Erythroblast (primary cell): ENCODE measurements at places on chromosomes 2 and 18.

GRCh38 chr2:25570161-25570845, 103.1 kb downstream of the DTNB start:
- DNase-seq = no peak

DNA sequence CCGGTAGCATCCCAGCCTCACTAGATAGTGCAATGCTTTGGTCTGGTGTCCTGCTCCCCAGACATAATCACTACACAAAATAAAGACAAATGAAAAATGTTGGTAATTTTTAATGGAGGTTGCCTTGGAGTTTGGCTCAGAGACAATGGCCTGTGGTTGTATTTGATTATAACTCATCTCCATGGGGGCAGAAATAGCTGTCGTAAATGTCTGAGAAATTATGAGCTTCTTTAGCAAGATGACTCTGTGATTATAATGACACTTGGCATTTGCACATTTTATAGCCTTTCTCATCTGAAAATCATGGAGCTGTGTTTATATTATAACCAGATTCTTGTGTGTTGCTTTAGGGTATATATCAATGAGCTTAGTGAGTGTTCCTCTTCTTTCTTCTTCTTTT, 1779.7 kb upstream of the CELF4 start:
- no peak for DNase-seq

GRCh38 chr2:57460396-57461276, 586.0 kb upstream of the VRK2 start:
- no peak for DNase-seq

DNA sequence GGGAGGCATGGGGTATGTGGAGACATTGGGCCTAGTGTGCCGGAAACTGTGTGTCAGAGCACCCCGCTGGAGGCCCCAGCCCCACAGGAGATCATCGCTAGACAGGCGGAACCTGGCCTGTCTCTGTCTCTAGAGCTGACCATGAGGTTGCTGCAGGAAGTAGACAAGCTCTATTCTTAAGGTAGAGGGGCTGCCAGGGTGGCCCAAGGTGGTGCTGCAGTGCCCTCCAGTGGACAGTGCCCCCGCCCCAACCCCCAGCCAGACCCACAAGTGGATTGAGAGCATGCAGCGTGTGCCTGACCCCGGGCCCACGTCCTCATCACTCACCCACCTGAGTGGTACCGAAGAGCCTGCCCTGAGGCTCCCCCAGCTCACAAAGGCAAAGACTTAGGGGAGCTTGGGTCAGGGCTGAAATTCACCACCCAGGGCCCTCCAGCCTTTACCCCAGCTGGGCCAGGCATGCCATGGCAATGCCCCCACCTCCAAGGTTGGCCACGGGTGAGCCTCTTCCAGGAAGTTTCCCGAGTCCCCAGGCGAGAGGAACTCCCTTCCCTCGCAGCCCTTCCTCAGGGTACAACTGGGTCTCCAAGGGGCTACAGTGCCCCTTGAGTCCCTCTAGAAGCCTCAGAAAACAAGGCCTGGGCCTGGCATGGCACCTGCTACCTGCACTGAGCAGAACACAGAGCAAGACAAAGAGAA, 155.0 kb downstream of the TTC32 start:
- no peak for DNase-seq

GRCh38 chr2:68200157-68200787, 42.6 kb downstream of the PNO1 start:
- DNase-seq = no peak

DNA sequence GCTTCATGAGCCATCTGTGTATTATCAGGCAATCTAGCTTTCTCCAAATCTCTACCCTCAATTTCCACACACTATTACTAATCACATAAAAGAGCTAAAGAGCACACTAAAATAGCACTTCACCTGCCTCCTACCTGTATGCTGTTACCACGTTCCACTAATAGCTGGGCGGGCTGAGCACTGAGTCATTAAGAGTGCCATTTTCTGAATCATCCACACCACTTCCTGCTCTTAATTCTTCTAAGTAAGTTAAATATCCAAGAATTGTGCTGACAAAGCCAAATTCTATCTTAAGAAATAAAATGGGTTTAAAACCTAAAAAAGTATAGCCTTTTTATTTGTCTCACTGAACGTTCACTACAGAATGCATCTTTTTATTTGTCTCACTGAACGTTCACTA, 35.7 kb downstream of the NOL10 start:
- DNase-seq = no peak

DNA sequence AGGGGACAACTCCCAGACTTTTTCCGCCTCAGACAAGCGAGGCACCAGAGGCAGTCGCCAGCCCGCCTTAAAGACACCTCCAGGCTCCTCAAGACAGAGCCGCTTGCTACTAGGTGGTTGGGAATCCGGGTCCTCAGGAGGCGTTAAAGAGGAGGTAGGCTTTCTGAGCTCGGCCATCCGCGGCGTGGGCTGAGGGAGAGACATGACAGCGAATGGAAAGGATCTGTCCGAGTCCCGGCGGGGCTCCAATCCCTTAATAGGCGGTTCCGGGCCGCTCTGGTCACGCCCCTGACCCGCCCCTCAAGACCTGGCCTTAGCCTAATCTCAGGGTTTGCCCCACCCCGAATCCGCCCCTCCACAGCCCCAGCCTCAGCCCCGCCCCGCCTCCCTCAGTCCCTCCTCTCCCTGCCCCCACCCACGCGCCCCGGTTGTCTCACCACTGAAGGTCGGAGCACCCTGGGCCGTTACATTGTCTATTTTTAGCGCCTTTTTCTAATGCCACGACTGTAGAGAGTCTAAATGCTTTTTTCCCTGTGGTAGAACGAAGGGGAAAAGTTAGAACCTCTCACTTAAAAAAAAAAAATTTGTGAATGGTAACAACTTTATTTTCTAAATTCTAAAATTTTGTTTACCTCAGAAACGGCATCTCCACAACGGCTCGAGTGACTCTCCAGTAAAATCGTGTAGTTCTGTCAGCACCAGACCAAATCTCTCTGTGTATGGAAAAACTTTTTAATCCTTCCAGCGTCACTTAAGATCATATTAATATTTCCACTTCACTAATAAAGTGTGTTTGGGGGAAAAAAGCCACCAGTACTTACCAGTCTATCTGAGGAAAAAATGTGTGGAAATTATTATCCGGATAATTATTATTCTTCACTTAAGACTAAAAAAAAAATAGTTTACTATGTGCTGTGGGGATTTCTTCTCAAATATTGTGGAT, at the start of gene RAD51AP2:
Gene RAD51AP2 (minus strand): TSS at position 229 of the 943 bp plus-strand sequence. CDS start 25 bp downstream, at position 204.
- DNase-seq = peak; percentile 89

GRCh38 chr2:200962811-200963123, 693 bp downstream of the ORC2 start:
- peak; percentile 87 for DNase-seq

GRCh38 chr2:170922634-170923494, 6.2 kb upstream of the GORASP2 start:
- no peak for DNase-seq

- DNase-seq = no peak
Observed at GRCh38 chr2:205995260-205995659, 90.7 kb downstream of the INO80D start.

DNA sequence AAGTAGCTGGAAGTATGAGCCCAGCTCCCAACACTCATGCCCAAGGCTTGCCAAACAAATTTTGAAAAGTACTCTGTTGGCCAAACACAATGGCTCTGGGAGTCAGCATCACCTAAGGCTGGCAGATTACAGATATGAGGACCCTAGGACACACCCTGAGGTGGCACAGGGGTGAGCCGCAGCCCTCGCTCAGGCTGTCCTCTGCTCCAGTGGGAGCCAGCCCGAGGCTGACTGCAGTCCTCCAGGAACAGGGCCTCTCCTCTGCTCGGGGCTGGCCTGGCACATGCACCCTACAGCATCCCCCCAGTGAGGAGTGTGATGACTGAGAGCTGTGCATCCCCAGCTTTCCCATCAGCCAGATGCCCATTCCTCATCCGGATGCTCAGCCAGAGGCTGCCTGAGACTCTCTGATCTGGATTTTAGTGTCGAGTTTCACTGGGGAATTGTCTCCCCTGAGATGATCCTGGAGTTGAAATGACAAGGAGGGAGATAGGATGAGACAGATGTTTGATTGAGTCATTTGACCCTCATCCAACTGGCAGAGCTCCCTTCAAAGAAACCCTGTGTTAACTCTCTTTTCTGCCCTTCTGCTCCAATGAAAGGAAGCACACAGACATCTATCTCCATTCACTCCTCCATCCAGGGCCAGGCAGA, 269.3 kb upstream of the NCKAP5 start:
- DNase-seq = no peak

DNA sequence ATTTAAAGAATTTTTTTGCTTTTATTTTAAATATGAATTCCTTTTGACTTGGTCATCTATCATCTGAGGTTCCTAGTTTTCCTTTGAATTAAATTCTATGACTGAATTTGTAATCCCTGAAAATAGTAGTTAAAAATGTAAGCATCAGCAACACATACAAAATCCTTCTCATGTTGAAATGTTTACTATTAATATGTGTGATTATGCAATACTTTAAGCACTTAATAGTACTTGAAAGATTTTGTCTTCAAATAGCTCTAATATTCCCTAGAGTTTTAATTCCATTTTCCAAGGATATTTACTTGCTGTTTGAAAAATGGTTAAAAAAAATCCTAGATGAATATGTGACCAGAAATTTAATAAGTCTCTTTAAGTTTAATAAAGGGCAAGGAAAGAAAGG, 26.6 kb upstream of the SPATS2L start:
- DNase-seq = no peak

GRCh38 chr18:28735731-28736130, 558.8 kb upstream of the CDH2 start:
- DNase-seq = no peak

DNA sequence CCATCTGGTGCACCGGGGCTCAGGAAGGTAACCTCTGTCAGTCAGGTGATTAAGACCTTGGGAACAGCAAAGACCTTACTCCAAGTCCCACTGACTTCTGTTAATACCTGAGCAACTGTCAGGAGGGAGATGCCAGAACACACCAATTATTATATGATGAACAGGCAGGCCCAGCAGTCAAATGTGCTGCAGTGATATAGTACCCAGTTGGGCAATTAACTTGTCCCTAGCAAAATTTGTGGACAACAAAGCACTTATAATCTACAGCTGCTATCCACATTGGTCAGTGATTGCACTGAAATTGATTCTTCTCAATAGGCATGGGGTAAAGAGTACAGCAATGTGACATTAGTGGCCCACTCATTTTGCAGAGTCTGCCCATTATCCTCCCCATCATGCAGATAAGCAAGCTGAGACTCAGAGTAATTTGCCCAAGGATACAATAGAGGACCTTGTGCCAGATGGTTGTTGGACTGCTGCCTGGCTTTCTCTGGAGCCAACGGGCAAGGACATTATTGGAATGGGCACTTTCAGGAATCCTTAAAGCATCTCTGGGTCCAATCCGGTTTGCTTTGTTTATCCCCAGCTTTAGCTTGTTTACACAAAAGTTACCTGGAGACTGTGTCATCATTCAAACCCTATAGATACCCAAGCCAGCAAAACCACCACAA, 147.6 kb downstream of the CCBE1 start:
- no peak for DNase-seq

- DNase-seq = no peak
Observed at GRCh38 chr2:26991717-26992116, 21.3 kb downstream of the MAPRE3 start.

GRCh38 chr2:186980787-186981550, 132.0 kb upstream of the ZSWIM2 start:
- DNase-seq = no peak
